CD4-positive, alpha-beta T cell treated with Interleukin-2 at 100 ng/mL for 4 hours (primary cell): ENCODE measurements at places on chromosomes 2 and 18.

DNA sequence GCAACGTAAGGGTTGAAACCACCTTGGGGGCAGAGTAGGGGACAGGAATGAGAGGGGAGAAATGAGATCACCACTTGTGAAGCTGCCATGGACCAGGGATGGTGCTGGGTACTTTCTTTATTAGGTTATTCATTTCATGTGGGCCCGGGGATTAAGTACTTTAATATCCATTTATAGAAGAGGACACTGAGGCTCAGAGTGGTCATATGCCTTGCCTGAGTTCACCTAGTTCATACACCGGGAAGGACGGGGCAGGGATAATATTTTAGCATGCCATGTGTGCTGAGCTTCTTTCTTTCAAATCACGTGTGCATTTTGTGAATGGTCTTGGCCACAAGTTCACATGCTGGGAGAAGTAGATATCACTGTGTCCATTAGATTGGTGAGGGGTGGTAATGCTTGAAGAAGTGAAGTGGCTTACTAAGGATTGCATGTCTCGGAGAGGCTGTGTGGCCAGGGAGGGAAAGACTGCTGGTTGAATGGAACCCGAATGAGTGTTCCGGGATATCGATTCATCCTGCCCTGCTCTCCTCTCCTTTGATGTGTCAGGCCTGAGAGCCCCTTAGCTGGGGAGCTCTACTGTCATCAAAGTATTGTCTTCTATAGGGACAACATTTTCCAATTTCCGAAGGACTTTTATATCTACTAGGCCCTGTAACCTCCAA, 187.1 kb downstream of the MYCN start:
- DNase-seq: no peak

GRCh38 chr2:208980321-208980720, 443.5 kb upstream of the MAP2 start:
- DNase-seq: no peak

- no peak for DNase-seq
These were observed 75.5 kb upstream of the ZNF532 start for GRCh38 chr18:58788971-58789875.

DNA sequence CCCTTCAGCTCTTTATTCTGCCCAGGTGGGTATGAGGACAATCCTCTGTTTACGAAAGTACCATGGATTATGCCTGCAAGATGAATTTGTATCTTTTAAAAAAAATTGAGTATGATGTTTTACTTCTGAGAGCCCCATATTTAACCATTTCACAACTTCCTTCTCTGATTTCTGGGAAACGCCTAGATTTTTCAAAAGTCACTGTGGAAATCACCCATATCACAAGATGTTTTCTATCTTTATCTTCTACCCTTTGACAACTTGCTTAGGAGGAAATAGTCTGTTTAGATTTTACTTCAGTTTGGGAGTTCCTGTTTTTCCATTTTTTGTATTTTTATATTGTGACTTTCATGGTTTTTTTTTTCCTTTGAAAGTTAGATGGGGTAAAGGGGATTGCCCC, 53.0 kb downstream of the ICOS start:
- DNase-seq: no peak

DNA sequence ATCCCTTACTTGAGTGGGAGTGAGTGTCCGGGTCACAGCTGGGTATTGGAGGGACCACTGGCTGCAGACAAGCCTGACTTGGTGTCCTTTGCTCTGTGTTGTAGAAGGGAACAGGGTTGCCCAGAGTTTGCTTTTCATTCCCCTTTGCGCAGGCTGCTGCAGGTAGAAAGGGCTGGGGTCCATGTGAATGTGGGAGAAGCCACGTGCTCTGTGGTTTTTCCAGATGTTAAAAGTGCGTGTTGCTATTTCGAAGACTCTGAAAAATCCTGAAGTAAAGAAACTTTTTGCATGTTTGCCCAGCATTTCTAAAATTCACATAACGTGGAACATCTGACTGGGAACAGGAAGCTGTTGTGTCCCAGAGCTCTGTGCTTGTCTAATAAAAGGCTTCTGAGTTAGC, 28.8 kb downstream of the GLI2 start:
- DNase-seq: no peak

GRCh38 chr2:203709416-203710040, 3.1 kb downstream of the CD28 start:
- DNase-seq: no peak
